ENCODE measurements at places on chromosomes 7 and 10.

DNA sequence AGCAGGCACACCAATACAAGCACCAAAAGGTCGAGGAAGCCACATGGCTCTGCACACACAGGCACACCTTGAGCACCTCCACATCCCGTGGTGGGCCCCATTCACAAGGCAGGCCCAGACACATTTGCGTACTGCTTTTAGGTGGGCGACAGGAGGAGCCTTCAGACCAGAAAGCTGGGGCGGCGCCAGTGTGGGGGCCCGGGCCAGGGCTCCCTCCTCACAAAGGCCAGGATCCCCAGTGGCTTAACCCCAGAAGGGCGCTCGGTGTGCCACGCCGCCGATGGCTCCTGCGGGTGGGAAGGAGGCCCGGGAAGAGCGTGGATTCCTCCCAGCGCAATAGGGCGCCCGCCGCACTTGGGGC is 2.8 kb upstream of the SMARCD3 start:
- no peak for DNase-seq

DNA sequence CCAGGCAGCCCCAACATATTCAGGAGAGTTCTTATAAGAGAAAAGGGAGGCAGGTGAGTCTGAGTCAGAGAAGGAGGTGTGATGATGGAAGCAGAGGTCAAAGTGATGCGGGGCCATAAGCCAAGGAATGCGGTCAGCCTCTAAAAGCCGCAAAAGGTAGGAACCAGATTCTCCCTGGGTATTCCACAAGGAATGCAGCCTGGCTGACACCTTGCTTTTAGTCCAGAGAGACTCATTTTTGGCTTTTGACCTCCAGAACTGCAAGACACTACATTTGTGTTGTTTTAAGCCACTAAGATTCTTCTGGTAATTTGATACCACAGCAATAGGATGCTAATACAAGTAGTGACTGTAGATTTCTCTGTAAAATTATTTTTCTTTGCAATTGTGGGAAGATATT is 151.5 kb upstream of the EEPD1 start:
- no peak for DNase-seq

- DNase-seq, result no peak
Observed at GRCh38 chr7:114630201-114630990, 215.8 kb downstream of the FOXP2 start.

GRCh38 chr7:36057323-36057722 is 95.7 kb upstream of the EEPD1 start:
- no peak for DNase-seq

- no peak for DNase-seq
Observed at GRCh38 chr10:48494611-48495010, 110.3 kb downstream of the ARHGAP22 start.

DNA sequence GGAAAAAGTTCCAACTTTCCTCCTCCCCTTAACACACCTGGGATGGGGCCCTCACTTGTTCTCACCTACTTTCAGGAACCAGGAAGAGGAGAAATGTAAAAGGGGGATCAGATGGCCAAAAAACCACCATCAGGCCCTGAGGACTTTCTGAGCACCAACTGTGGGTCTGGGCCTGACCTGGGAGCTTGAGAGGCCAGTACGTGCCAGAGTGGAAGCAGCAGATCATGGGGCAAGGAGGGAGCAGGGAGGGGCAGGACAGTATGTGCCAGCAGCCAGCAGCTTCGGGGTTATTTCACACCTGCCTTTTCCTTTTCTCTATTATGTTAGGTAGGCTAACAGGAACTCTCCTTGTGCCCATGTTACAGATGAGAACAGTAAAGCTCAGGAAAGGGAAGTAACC is 118.8 kb upstream of the UNC5B start:
- no peak for DNase-seq

GRCh38 chr10:108323274-108323798 is 1158.8 kb upstream of the SORCS1 start:
- DNase-seq, result no peak

GRCh38 chr10:7417807-7418206 is 7.0 kb upstream of the SFMBT2 start:
- DNase-seq, result no peak

DNA sequence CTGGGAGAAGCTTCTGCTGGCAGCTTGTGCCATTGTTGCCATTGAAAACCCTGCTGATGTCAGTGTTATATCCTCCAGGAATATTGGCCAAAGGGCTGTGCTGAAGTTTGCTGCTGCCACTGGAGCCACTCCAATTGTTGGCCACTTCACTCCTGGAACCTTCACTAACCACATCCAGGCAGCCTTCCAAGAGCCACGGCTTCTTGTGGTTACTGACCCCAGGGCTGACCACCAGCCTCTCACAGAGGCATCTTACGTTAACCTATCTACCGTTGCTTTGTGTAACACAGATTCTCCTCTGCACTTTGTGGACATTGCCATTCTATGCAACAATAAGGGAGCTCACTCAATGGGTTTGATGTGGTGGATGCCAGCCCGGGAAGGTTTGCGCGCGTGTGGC is 220.7 kb downstream of the ADK start:
- DNase-seq, result no peak

DNA sequence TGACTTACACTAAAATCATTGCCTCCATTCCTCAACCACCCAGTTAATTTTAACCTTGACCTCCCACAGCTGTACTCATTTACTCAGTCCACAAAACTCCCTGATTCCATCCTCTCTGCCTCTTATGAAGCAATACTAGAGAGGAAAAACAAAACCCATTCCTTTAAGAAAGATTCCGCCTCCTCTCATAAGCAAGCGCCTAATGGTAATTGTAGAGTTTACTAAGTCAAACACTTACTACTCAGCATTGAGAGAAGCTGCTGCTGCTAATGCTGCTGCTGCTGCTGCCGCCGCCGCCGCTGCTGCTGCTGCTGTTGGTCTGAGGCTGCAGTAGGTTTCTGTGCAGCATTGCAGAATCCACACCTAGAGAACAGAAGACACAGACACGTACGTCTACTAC is 2.1 kb upstream of the ADD3 start:
- DNase-seq, result no peak

- no peak for DNase-seq
Observed at GRCh38 chr10:124977648-124978375, 35.9 kb downstream of the ZRANB1 start.

DNA sequence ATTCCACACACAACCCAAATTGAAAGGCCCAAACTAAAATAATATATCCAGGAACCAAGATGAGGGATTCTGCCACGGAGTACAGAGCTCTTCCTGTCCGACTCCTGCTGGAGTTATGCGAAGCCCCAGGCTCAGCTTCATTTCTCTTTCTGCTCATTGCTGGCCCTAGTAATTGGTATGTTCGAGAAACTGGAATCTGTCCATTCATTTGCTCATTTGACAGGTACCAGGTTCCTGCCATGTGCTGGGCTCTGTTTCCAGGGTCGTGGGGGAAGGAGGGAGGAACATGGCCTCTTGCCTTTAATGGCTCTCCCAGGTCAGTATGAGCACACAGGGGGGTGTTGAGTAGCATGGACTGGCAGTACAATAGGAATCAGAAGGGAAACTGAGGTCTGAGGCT is 179.2 kb upstream of the SHH start:
- no peak for DNase-seq

GRCh38 chr7:140322759-140323158 is 75.6 kb downstream of the SLC37A3 start:
- no peak for DNase-seq

- no peak for DNase-seq
Observed at GRCh38 chr7:8126601-8127167, 135.3 kb downstream of the ICA1 start.

DNA sequence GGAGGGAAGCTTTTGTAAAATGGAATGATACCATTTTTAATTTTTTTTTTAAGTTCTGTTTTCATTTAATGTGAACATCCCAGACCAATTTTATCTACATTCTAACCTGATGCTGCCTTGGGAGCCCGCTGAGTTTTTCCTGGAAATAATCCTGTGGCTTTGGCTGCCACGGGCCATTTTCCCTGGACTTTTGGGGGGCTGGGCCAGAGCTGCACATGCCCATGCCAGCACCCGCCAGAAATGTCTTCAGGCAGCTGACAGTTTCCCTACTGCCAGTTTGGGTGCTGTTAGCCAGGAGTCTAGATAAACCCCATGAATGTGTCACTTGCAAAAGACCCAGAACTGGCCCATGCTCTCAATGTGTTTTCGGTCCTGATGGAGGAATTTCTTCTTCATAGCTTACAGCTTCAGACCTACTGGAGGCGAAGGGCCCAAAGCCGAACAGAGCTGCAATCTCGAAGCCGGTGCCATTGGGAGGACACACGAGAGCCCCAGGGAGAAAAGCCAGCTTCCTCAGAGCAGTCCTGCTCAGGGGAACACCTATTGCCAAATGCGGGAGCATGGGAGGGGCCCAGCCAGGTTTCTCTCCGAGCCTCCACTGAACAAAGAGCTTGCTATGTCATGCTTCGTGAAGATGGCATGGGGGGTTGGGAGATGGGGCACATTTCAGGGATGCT is 444.2 kb upstream of the MKI67 start:
- DNase-seq, result no peak

- DNase-seq, result no peak
Observed at GRCh38 chr10:73601486-73601921, 10.4 kb upstream of the USP54 start.

DNA sequence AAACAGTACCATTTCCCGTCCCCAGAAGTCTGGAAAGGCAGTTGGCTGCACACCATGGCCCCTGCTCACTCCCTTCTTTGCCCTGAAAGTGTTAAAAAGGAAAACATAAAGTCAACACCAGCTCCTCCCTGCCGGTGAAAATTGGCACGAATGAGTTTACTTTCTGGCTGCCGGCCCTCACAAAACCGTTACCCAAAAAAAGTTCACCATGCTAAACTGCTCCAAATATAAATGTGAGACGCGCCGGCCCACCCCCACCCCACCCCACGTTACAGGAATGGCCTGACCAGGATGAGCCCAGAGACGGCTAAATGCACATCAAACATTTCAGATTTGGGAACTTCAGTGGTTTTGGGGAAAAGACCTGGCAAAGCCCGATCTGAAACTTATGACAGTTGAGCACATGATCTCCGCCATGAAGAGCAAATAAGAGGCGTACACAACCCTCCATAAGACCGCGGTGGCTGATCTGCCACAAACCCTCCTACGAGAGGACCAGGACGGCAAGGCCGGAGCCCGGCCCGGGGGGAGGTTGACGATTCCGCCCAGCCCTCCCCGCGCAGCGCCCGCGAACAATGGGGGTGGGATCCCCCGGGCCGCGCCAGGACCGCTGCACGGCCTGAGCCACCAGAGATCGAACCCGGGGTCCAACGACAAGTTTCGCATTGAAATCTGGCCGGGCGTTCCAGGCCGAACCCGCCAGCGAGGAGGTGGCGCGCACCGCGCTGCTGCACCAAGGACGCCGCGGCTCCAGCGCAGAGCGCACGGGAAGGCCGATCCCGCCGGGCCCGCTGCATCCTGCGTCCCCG is 952 bp downstream of the DIP2C start:
- DNase-seq, result no peak

DNA sequence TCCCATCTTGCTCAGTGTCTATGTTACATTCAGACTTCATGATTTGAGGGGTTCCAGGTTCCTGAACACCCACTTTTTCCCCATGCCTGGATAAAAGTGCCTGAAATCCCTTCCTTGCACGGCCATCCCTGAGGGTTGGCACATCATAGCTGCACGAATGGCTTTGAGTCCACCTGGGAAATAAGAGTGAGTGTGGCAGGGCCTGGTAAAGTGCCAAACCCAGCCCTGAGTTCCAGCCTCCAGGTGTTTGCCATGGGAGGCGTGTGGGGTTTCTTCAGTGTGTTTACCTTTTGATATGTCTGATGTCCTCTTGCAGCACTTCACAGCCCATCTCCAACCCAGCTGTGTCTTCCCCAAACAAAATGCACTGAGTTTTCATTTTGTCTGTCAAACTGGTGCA is 145.7 kb downstream of the PAXIP1 start:
- no peak for DNase-seq

- no peak for DNase-seq
Observed at GRCh38 chr10:33153251-33153967, 181.1 kb downstream of the NRP1 start.

DNA sequence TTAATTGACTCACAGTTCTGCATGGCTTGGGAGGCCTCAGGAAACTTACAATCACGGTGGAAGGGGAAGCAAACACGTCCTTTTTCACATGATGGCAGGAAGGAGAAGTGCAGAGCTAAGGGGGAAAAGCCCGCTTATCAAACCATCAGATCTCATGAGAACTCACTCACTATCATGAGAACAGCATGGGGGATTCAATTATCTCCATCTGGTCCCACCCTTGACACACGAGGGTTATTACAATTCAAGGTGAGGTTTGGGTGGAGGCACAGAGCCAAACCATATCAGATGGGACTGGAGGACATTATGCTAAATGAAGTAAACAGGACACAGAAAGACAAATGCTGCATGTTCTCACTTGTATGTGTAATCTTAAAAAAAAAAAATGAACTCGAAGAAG is 141.4 kb upstream of the HABP2 start:
- no peak for DNase-seq

GRCh38 chr10:52064084-52064845 is 249.8 kb upstream of the DKK1 start:
- DNase-seq, result no peak

DNA sequence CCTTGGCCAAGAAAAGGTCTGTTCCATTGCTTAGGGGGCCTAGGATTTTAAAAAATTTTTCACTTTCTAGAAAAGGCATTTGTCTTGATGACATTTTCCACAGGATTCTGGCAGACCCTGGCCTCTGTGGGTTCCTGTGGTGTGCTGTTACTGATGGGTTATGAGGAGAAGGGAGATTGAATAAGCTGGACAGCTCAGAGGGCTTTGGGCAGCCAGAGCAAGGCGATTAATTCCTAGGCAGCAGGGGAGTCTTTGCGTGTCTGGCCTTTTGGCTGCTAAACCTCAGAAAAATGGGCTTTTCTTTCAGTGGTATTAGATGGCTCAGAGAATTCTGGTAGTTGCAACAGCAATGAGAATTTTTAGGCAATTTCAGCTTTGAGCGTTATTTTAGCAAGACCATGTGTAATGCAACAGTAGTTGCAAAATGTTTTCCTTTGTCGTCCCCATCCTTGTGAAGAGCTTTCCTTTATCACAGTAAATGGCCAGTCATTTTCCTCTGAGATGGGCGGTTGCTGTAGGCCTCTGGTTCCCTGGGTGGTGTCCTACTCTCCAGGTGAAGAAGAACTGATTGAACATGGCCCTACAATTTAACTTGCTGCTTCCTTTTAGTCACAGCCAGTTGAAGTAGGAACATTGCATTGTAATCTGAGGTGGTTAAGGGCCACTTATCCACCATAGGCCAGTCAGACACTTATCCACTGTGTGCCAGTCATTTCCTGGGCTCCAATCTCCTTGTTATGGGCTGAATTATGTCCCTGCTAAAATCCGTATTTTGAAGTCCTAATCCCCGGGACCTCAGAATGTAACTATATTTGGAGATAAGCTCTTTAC is 43.2 kb downstream of the SH2D4B start:
- DNase-seq, result no peak

DNA sequence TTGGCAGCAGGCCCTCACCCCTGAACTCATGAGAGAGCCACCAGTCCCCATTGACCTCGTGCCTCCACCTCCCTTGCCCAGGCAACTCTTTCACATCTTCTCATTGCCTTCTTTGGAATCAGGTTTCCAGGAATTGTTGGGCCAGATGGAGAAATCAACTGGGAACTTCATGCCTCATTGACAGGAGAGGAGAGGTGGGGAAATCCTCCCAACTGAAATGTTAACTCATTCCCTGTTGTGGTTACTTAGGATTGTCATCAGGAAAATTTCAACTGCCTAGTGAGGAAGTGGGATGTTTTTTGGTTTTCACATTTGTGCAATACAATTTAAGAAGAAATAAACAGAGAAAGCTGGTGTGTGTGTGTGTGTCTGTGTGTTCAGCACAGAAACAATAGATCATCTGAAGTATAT is 106.6 kb upstream of the INHBA start:
- no peak for DNase-seq
